ENCODE measurements at places on chromosomes 7 and 10. TPM values are rescaled to one million over a fixed set of nuclear protein-coding genes. Genes with fewer than 3 reads are reported as not detected.

Gene CACNB2
- not detected for total RNA-seq

Gene MAGI2
- 0.93 TPM for total RNA-seq

Gene GTF2IRD2
- 5.6 TPM for total RNA-seq

DNA sequence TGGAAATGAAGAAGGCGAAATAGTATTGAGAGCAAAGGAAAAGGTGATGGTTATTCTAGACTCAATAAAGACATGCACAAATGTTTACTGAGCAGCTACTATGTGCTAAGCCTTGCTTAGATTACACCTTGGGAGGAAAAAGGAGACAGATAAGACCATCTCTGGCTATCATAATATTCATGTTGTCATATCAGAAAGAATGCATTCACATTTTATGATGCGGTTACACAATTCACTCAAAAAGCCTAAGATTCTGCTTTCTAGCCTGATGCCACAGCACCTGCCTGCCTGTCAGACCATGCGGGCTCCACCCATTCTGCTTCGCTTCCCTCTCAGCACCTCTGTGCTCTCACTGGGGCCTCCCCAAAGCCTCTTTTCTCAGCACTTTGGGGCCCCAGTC, 100.9 kb downstream of the JCAD start:
- DNase-seq: no peak

DNA sequence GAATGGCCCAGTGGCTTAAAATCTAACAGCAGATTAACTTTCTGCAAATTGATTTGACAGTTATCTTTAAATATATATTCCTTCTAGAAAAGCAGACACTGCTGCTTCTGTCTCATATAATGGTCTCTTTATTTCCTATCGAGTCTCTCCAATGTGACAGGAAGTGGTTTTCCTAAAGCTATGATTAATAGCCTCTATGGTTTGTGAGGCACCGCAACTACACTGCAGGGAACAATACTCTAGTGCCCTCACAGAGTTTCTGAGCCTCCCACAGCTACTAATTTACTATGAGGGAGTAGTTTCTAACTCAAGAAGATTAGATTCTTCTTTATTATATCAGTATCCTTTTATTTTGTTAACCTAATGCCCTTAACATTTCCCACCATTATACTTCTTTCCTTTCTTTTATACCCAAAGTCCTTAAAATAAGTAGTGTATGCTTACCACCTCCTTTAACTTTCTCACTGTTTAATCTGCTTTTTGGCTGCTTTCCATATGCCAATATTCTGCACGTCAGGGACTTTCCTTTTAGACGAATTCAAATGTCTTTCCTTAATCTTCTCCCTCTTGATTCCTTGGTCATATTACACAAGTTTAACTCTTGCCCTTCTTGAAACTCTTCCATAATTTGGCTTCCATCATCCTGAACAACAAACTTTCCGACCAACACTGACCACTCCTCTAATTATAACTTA, 23.8 kb upstream of the AHR start:
- DNase-seq: no peak

- DNase-seq: no peak
These were observed 76.0 kb upstream of the CAV2 start for GRCh38 chr7:116423499-116423898.

- no peak for DNase-seq
These were observed 206.0 kb upstream of the MDFIC start for GRCh38 chr7:114715907-114716306.

DNA sequence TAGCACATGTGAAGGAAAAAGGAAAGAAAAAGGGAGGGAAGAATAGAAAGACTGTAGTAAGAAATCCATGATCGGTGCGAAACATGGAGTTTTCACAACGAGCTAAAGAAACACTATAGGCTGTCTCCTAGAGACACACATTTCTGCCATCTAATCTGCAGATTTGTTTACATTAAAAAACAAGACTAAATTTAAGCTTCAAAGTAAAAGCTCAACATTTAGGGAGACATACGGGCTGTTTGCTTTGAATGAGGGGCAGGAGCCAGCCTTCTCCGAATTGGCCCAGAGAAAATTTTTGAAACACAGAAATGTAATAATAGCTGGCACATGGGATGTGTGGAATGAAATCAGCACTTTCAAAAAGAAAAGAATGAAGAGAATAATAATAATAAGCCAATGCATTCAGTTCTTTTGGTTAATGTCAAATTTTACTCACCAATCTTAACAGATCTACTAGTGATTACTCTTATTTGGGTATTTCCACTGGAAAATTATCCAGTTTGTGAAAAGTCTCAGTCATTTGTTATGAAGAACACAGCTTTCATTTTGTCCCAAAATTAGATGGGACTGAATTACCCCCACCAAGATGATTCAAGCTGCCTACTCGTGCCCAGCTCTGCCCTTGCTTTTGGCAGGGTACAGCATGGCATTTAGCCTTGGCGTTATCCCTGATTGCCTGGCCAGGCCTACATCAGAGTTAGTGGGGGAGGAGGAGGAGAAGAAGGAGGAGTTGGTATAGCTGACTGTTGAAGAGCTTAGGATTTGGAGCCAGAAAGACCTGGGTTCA, 47.1 kb downstream of the MTURN start:
- DNase-seq: no peak

- no peak for DNase-seq
These were observed 741.4 kb upstream of the VSTM2A start for GRCh38 chr7:53800746-53801145.

- no peak for DNase-seq
These were observed 25.9 kb upstream of the HERPUD2 start for GRCh38 chr7:35720849-35721248.
